ENCODE measurements at places on chromosomes 13 and 19.

DNA sequence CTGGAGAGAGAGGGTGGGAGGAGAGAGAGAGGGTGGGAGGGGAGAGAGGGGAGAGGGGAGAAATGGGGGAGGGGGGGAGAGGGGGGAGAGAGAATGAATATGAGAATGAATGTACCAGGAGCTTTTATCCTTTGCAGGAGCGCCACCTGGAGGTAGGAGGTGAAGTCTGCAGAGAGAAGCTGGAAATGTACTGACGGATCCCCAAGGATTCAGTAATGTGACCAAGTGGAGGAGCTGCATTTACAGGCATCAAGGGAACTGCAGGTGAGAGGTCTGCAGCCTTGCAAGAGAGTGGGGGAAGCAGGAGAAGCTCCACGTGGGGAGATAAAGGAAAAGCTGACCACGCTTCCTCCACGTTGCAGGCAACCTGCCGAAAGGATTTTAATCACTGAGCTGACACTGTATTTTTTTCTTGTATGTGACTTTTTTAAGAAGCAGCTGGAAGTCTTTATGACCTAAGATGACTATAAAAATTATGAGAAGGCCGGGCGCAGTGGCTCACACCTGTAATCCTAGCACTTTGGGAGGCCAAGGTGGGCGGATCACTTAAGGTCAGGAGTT, 33.7 kb downstream of the VSTM1 start:
- DNase-seq = peak; percentile 58

GRCh38 chr13:70814684-70815083, 706.4 kb upstream of the KLHL1 start:
- no peak for DNase-seq

- peak; percentile 84 for DNase-seq
Measured at GRCh38 chr19:2385053-2385721, 25.1 kb downstream of the TMPRSS9 start.

DNA sequence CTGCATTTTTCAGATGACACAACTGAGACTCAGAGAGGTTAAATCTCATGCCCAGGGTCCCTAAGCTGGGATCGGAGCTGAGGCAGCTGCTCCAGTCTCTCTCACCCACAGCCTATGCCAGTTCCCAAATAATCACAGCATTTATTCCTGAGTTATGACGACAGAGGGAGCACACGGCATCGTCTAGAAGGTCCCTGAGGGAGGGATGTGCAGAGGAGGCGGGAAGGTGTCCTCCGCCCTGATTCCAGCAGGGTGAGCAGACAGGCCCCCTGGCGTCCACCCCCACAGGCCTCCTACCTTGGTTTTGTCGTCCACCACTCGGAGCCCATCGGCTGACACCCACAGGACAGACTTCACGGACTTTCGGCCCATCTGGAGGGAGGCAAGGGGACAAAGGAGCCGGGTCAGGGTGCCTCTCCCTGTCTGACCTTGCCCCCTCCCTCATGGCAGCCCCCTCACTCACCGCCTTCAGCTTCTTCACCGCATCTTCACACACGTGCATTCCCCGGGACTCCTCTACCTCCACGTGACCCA, 8.0 kb downstream of the NUMBL start:
- no peak for DNase-seq

DNA sequence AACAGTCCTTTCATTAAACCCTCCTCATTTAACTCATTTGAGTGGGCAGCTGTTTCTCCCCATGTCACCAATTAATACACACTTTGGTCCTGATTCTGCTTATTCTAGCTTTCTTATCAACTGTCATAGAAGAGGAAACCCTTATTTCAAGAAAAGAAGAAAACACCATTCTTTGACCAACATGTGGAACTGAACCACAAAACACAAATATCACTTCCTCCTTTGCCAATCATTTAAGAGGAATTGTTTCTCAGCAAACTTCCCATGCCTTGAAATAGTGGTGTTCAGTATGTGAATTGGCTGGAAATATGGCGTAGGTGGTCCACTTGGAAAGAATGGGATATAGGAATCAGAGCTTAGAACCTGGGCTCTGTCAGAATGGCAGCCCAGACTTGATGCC, 20.4 kb downstream of the MBD3L2B start:
- DNase-seq = no peak

Data from fibroblast of upper back skin (primary cell).